Stimulated activated CD8-positive, alpha-beta memory T cell treated with anti-CD3 and anti-CD28 coated beads, Interleukin-15, amount 100 ng/mL, for 48 hours (primary cell): ENCODE measurements at places on chromosomes 11 and 22.

DNA sequence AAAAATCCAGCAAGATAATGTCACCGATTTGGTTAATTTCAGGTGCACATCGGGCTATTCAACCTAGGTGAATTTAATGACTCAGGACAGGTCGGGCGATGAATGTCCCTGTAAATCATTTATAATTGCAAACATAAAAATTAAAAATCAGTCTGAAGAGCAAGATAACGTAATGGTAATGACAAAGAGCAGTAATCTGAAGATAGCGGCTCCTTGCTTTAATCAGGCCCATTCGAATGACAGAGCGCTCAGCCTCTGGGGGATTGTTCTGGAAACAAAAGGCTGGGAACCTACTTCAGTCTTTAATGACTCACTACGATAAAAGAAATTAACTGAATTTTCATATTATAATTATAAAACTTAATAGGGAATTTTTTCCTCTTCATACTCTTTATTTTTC lies 61.3 kb downstream of the RCN1 start:
- no peak for DNase-seq

DNA sequence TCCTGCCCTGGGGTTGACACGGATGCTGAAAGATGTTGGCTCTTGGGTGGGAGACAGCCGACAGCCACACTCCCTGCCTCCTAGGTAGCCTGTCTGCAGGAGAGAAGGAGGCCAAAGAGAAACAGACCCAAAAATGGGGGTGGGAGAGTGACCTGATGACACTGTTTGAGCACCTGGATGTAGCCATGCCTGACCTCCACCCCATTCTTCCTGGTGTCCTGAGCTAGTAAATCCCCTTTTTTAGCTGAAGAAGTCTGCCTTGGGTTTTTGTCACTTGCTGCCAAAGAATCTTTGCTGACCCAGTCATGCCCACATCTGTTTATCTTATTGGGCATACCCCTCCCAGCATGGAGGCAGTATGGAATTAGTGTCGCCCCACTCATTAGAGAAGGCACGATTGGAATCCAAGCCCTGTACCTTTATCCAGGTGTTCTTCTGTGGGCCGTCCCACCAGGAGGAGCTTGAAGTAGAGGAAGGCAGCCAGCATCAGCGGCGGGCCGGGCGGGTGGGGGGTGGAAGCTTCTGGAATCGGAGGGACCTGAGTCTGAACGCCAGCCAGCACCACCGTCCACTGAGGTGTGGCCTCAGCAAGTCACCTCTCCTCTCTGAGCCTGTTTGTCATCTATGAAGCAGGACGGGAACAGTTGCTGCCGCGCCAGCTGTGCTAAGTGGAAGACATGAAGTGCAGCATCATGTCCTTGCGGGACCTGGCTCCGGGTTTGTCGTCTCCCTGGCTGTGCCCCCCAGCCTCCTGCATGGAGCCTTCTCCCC lies 37.8 kb downstream of the IGHMBP2 start:
- DNase-seq: no peak

DNA sequence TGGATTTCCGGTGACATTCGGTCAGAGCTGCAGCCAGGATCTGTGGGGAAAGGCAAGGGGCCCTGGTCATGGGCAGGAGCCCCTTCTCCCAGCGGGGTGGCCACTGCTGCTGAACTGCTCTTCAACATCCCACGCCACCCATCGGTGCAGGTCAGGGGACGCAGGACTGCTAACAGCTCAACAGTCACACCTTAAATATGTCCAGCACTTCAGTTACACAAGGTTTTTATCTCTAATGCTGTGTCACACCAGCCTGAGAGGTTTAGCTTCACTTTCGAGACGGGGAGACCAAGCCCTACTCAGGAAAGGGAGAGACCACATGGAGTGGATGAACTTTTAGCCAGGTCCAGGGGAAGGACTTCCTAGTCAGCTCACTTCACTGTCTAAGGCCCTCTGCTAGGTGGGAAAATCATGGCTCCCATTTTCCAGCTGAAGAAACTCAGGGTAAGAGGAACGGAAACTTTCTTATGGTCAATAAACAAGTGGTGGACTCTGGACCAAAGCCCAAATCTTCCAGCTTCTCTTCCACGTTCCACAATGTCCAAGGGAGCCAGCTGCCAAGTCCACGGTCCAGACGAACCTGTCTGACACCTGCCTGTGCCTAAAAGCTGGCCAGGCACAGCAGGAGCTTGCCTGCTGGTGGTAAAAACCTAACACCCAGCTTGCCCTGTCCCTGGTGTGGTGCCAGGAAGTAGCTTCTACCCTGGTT lies 21.0 kb upstream of the CHADL start:
- no peak for DNase-seq

- DNase-seq: peak; percentile 0
Observed at GRCh38 chr11:115324581-115325432, 179.4 kb downstream of the CADM1 start.

DNA sequence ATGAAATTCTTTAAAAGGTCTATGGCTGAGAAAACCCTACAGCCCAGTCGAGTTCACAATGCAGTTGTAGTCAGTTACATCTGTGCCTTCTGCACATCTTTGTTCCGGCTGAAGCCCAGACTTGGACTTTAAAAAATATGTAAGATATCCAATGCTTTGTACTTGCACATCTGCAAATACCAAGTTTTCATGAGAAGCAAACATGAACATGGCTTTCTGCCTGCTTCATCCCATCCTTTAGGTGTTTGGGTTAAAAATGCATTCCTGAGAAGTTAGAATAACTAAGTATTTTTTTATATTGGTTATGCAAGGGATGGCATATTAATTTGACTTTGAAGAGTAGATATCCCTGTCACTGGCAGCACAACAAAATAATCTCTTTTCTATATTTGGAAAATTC lies 528.4 kb downstream of the METTL15 start:
- no peak for DNase-seq

DNA sequence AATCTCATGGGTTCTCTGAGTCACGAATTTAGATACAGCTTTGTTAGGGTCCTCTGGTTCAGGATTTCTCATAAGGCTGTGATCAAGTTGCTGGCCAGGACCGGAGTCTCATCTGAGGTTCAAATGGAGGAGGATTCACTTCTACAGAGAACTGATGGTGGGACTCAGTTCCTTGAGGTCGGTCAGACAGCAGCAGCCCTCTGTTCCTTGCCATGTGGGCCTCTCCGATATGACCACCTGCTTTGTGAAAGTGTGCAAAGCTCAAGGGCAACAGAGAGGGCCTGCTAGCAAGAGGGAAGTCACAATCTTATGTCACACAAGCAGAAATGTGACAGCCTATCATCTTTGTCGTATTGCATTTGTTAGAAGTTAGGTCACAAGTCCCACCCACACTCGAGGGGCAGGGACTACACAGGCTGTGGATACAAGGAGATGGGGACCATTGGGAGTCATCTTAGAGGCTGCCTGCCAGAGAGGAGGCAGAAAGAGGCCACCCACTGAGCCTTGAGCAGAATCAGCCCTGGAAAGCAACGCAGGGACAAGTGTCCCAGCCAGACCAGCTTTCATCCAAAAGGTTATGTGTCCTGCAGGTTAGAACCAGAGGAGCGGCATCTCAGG lies 34.5 kb downstream of the RPUSD4 start:
- DNase-seq: no peak

GRCh38 chr11:64661146-64661545 lies 61.9 kb downstream of the NRXN2 start:
- DNase-seq: no peak

DNA sequence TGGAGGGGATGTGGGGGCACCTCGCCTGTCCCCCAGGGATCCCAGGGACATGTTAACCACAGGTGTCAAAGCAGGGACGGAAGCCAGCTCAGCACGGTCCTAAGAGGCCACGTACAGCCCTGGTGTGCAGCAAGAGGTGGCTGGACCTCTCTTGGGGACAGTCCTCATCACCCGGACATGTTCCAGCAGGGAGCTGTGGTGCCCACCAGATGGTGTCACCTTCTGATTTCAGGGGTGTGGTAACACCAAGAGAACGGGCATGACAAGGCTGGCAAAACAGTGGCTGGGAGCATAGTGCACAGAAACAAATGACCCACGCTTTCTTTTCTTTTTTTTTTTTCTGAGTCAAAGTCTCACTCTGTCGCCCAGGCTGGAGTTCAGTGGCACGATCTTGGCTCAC lies 25.6 kb upstream of the COMT start:
- DNase-seq: no peak

DNA sequence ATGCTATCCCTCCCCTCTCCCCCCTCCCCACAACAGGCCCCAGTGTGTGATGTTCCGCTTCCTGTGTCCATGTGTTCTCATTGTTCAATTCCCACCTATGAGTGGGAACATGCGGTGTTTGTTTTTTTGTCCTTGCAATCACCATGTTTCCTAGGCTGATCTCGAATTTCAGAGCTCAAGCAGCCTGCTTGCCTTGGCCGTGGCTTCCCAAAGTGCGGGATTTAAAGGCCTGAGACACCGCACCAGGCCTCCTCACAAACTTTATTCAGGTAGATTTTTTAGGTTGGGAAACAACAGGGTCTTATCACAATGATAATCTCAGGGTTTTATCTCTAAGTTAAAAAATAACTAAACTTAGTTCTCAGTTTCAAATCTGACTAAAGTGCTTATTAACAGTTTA lies 125.4 kb downstream of the LUZP2 start:
- DNase-seq: no peak

- no peak for DNase-seq
Observed at GRCh38 chr11:114079511-114080065, 20.1 kb downstream of the ZBTB16 start.

- no peak for DNase-seq
Observed at GRCh38 chr11:110903378-110903777, 191.1 kb upstream of the ARHGAP20 start.

DNA sequence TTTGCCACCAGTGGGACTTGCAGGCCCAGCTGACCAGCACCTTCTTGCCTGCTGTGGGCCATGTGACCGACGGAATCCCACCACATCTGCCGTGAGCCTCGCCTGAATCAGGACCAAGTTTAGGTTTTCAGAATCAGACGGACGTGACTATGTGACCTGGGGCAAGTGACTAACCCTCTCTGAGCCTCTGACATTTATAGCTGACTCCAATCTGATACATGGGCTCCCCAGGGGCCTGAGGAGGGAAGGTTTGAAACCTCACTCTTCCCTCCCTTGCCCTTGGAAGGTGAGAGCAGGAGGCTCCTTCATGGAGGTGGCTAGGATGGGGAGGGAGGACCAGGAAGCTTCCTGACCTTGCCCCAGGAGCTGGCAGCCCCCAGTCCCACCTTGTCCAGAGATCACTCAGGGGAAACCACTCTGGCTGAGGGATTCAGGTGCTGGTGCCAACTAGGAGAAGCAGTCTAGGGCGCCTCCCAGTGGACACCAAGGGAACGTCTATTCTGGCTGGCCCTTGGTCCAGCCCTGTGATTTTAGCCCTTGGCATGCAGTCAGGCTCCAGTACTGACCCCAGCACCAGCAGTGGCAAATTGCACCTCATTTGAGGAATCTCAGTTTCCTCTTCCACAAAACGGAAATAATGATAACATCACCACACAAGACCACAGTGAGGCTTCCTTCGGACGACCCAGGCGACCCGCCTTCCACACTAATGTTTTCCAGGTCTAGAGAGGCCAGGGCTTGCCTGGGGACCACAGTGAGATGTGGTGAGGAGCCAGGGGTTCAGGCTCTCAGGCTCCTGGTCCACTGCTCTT lies 47.2 kb upstream of the SYT7 start:
- no peak for DNase-seq
